ENCODE measurements at places on chromosomes 7 and 10.

DNA sequence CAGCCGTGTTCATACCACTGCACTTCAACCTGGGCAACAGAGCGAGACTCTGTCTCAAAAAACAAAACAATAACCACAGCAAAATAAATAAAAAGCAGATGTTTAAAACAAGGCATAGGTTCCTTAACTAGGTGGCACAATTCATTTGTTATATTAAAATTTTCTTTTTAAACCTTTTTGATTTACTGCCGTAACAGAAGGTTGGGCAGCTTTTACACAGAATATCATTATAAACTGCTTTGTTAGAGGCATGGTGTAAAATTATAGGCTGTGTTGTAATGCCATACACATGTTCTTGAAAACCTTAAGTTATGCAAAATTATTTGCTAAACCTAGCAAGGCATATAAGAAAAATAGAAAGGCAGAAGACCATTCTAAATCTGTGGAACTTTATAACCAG lies 84.4 kb downstream of the MKLN1 start:
- no peak overlapping the region for H3K27ac ChIP-seq
- no peaks in the 10 kb centered on the region for H3K27me3 ChIP-seq
- peaks cover 2% of the 10 kb centered on the region for H3K4me1 ChIP-seq

DNA sequence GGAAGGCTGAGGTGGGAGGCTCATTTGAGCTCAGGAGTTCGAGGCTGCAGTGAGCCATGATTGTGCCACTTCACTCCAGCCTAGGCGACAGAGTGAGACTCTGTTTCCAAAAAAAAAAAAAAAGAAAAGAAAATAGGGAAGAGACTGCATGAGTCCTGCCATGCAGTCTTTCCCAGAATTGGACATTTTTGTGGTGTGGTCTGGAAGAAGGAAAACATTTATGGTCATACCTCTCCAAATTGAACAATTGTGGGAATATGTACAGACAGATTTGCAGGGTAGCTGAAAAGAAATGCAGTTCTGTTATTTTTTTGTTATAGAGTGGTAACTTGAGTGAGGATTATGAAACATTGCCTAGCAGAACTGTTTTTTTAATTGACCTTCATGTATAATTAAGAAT lies 198.1 kb downstream of the AUTS2 start:
- H3K4me1 ChIP-seq: no peaks in the 10 kb centered on the region
- H3K4me3 ChIP-seq: no peak overlapping the region
- H3K36me3 ChIP-seq: no peaks in the 10 kb centered on the region
- no peak for DNase-seq
- H3K27ac ChIP-seq: no peak overlapping the region

DNA sequence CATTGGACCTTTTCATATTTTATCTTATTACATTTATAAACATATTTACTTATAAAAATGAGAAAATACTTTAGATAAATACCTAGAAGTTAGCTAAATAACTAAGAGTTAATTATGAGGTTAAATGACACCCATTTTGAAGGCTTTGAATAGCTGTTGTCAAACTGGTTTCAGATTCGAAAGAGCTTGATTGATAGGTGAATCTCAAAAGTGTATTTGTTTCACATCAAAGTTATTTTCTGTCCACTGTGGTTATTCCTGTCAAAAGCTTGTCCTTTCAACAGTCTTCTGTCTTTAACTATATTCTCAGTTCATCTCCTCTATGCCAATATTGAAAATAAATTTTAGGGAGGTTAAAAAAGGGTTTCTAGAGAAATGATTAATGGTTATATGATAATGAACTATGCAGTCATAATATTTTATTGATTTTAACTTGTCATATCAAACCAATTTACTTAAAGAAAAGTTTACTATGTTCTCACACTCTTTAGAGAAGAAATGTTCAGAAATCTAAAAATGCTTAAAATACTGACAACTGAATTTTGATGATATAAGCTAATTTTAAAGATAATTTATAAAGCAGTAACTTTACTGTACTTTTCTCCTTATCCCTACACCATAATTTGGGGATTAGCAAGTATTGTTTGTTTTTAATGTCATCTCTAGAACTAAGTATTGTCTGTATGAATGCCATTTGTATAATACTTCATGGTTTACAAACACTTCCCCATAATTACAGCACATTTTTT lies 72.0 kb upstream of the FOXP2 start:
- no peak for DNase-seq
- no peaks in the 10 kb centered on the region for H3K27me3 ChIP-seq
- no peak overlapping the region for H3K4me3 ChIP-seq
- H3K27ac ChIP-seq: no peak overlapping the region
- no peaks in the 10 kb centered on the region for H3K4me1 ChIP-seq

DNA sequence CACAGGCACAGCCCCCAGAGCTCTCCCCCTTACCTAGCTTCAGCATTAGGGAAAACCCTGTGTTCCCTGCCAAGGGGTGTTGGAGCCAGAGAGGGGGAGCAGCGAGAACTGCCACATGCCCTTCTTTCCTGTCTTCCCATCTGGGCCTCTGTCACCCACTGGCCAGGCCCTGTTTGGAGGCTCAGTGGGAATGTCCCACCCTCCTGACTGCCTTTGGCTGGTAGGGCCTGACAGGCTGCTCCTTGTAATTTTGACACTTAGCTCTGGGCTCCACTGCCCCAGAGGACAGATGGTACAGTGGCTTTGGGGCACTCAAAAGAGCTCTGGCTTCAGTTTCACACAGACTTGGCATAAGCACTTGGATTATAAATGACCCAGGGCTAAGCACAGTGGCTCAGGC lies 50.6 kb downstream of the GRID2IP start:
- H3K4me3 ChIP-seq: no peak overlapping the region

DNA sequence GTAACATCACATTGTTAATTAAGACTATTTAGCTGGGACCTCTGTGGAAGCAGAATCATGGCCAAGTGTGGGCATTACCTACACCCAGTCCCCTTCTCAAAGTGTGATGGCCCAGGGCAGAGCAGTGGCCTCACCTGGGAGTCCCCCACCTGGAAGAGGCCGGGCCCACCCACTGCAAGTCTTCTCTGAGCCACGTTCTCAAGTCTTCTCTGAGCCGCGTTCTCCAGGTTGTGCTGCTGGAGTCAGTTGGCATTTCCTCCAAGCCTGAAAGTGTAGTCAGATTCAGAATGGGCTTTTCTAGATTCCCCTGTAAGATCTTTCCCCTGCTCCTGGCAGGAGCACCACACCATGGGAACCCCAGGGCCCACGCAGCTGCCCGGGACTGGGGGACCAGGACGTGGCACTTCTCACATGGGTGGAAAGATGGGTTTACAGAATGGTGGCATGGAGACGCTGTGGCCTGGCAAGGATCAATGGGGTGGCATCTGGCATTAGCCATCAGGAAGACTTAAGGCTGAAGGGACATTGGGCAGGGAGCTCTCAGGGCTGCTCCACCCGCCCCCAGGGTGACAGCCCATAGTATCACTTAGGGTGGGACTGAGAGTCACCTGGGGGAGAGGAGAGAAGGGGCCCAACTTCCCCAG lies 68.0 kb downstream of the MKI67 start:
- DNase-seq: no peak
- peaks cover 64% of the 10 kb centered on the region for H3K36me3 ChIP-seq
- H3K27ac ChIP-seq: peak overlapping the region; percentile 10
- H3K4me1 ChIP-seq: peaks cover 63% of the 10 kb centered on the region
- no peaks in the 10 kb centered on the region for H3K27me3 ChIP-seq
- no peak overlapping the region for H3K4me3 ChIP-seq

DNA sequence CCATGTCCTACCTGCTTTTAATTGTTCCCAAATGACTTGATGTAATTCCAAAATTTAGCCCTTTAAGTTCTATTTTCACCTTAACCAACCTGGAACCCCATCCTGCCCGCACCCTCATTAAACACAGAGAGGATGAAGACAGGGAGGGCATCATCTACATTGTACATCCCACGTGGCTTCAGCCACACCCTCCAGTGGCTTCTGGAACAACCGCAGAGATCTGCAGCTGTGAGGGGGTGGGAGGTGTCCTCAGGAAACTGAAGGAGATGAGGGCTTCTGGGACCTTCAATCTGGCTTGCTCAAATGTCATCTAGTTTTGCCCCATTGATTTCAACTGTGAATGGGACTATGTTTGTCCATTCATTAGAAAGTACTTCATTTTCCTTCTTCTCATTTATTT lies 39.0 kb downstream of the AKR1B1 start:
- H3K36me3 ChIP-seq: no peaks in the 10 kb centered on the region
- DNase-seq: no peak
- no peaks in the 10 kb centered on the region for H3K4me1 ChIP-seq
- H3K27me3 ChIP-seq: peaks cover 20% of the 10 kb centered on the region
- H3K27ac ChIP-seq: no peak overlapping the region
- no peak overlapping the region for H3K4me3 ChIP-seq

Measured in central memory CD8-positive, alpha-beta T cell (primary cell).